ENCODE measurements at places on chromosomes 7 and 10. TPM values are rescaled to one million over a fixed set of nuclear protein-coding genes. Genes with fewer than 3 reads are reported as not detected.

Gene PPA1
- 51.0 TPM for total RNA-seq

Gene BCAP29
- total RNA-seq, result 15.6 TPM

Gene NOM1
- 40.1 TPM for total RNA-seq

Gene MOGAT3
- not detected for total RNA-seq

Gene CTAGE4
- 1.8 TPM for total RNA-seq

Gene STOX1
- total RNA-seq, result 0.52 TPM

Data from naive thymus-derived CD8-positive, alpha-beta T cell (primary cell).